ENCODE measurements at places on chromosomes 1 and 21. TPM values are rescaled to one million over a fixed set of nuclear protein-coding genes. Genes with fewer than 3 reads are reported as not detected.

Gene CELF3
- total RNA-seq: 29.7 TPM

Gene TLR5
- total RNA-seq: 3.3 TPM

Gene ACKR1
- total RNA-seq: 4.2 TPM

Gene RUNX1
- total RNA-seq: 1.8 TPM

Gene LCE2C
- total RNA-seq: not detected

Gene DENND2C
- total RNA-seq: 1.6 TPM

Gene COL11A1
- total RNA-seq: 35.0 TPM

Gene MYBPHL
- 0.27 TPM for total RNA-seq

Gene HSD3B2
- not detected for total RNA-seq

Gene CELA3B
- not detected for total RNA-seq

Gene S100A7
- not detected for total RNA-seq

Gene SLC44A3
- 3.0 TPM for total RNA-seq

Gene LORICRIN
- total RNA-seq: not detected

Gene PLCH2
- total RNA-seq: 13.3 TPM

Gene ECM1
- total RNA-seq: 1.9 TPM

Gene LMX1A
- 13.3 TPM for total RNA-seq

Gene AIRE
- 0.09 TPM for total RNA-seq

Gene FAM72B
- total RNA-seq: 1.7 TPM

Gene TTLL7
- total RNA-seq: 117 TPM

Gene PRKAB2
- 33.6 TPM for total RNA-seq

Gene SAMD13
- 5.1 TPM for total RNA-seq

Gene AMY2A
- 0.36 TPM for total RNA-seq

Gene ERRFI1
- total RNA-seq: 22.0 TPM

Gene CHI3L2
- not detected for total RNA-seq

Gene TESK2
- total RNA-seq: 0.64 TPM

Gene SLC35A3
- 32.1 TPM for total RNA-seq

Data from cerebellum (tissue), 4 donors.